B cell (primary cell): ENCODE measurements at places on chromosomes 16 and 17.
A peak's percentile ranks its signal among the peaks of the same experiment; 100 is the strongest.

GRCh38 chr16:25210758-25211157, 6.0 kb upstream of the AQP8 start:
- no peak for DNase-seq

GRCh38 chr16:69469807-69470561, 45.6 kb downstream of the CYB5B start:
- DNase-seq = peak; percentile 29

DNA sequence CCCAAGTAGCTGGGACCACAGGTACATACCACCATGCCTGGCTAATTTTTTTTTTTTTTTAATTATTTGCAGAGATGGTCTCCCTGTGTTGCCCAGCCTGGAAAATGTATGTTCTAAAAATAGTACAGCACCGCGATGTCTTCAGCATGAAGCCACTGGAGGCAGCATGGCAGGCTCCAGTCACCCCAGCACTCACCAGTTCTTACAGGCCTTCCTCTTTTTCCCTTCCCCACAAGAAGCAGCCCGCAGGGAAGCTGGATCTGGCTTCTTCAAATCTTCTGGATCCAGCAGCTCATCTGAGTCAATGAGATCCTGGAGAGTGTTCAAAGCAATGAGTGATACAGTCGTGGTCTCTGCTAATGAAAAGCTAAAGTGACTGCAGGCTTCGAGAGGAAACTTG, 16.2 kb downstream of the CIAPIN1 start:
- DNase-seq = no peak

GRCh38 chr17:83118071-83118841, 38.8 kb downstream of the METRNL start:
- DNase-seq = no peak

DNA sequence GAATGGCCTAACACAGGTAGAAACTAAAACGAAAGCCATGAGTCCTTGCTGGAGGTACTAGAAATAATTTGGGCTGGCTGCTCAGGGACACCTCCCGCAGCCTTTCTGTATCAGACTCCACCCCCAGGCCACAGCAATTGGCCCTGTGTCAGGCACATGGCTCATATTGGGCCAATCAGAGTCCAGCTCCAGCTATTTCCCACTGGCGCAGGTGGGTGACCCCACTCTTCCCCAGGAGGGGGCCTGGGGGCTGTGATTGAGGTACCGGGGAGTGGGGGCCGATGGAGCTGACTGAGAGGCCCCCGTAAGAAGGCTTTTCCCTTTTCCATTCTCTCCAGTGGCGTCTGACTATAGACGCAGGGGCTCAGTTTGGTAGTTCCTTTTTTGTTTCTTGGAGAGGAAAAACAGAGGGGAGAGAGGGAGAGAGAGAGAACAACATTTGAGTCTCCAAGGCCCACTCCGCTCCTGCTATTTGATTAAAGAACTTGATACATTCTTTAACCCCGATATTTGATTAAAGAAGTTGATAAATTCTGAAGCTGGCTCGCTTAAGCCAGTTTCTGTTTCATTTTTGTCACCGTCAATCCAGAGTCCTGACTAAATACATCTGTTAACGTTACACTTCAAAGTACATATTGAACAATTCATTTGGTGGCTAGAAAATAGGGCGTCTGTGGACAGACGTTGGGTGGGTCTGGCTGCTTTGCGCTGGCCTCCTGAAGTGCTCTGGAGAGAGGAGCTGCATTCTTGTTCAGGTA, 26.3 kb downstream of the FOXL1 start:
- DNase-seq = peak; percentile 66

GRCh38 chr16:67663151-67663876, 2.6 kb downstream of the PARD6A start:
- DNase-seq = peak; percentile 51

- no peak for DNase-seq
Measured at GRCh38 chr16:50246299-50247122, 19.8 kb upstream of the ADCY7 start.

- peak; percentile 50 for DNase-seq
Measured at GRCh38 chr16:27267037-27267677, 1.4 kb downstream of the NSMCE1 start.

DNA sequence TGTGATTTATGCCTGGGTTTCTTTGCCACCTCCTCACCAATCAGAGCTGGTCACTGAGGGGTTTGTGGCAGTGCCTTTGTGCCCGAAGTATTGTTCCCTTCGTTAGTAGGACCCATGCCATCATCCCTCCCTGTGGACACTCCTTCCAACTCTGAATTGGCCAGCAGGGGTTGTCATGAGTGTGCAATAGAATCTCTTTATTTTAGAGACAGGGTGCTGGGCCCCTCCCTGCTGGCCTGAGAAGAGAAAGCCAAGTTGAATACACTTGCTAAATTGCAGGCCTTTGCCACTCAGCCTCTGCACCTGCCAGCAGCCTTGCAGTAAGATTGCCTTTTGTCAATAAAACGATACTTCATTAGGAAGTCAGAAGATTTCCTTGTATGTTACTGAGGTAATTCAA, 40.7 kb upstream of the SLC12A3 start:
- no peak for DNase-seq

- DNase-seq = no peak
Measured at GRCh38 chr17:35865412-35866340, 3.0 kb downstream of the HEATR9 start.

DNA sequence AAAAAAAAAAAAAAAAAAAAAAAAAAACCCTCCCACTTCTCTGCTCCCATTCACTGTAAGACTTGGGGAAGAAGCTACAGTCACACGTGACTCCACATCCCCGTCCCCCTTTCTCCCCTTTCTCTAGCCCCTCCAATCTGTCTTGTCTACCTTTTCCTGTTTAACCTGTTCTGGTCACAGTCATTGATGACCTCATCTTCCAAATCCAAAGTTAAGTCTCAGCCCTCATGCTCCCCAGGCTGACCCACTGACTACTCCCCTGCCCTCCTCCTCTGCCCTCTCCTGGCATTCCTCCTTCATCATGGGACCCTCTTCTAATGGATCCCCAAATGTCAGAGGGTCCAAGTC, 1.6 kb upstream of the CDH5 start:
- no peak for DNase-seq

DNA sequence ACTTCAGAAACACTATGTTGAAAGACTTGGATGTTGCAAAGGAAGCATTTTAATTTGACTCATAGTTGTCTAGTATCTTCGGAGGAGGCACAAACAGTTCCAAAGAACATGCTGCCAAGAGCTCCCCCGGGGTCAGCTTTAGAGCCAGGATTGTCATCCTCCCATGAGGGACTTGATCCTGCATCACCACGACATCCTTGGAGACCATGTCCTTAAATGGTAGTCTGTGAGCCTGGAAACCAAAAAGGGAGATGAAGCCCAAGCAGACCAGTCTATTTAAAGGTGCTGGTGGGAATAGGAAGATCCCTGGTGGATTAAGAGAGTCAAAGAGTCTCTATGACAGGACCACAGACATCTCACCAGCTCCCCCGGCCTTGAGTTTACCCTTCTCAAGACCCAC, 33.3 kb upstream of the DYNLRB2 start:
- DNase-seq = no peak

DNA sequence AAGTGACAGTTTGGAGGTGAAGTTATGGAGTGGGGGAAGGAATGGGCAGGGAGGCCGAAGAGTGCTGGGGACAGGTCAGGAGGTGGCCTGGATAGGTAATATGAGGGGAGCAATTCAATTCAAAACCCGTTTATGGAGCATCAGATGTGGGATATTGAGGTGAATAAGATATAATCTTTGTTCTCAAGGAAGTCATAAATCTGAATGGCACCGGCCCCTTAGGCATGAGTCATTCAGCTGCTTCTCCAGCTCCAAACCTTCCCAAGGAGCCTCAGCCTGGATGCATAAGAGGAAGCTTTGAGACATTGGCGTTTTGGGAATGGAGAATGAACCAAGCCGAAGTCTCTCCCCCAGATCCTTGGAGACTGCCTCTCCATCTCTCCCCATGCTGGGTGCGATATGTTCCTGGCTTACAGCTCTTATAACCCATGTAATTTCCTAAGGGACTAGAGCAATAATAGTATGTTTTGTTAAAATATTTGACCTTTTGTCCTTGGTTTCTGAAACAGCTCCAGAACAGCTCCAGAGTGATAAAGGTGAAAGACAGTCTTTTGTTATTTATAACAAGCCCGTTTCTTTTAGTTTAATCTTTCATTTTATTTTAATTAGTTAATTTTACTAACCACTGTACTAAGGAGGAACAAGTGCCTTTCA, 1.7 kb downstream of the TUBG2 start:
- DNase-seq = no peak

- no peak for DNase-seq
Measured at GRCh38 chr17:64630309-64631223, 31.5 kb downstream of the SMURF2 start.
